ENCODE measurements at places on chromosomes 5 and 9. TPM values are rescaled to one million over a fixed set of nuclear protein-coding genes. Genes with fewer than 3 reads are reported as not detected.

Gene ACOT12
- not detected for total RNA-seq

Gene CYSRT1
- 3.6 TPM for total RNA-seq

DNA sequence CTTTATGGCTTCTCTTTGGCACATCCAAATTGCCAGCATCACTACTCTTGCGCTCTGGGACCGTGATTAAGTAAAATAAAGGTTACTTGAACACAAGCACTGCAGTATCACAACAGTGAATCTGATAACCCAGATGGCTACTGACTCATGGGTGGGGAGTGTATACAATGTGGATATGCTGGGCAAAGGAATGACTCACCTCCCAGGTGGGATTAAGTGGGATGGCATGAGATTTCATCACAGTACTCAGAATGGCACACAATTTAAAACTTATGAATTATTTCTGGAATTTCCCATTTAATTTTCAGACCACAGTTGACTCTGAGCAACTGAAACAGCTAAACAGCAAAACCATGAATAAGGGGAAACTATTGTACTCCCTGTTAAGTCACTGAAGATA is 4.3 kb downstream of the GFM2 start:
- H3K27ac ChIP-seq: peak overlapping the region; percentile 68
- no peak overlapping the region for H3K4me3 ChIP-seq
- H3K36me3 ChIP-seq: peaks cover 42% of the 10 kb centered on the region
- peaks cover 37% of the 10 kb centered on the region for H3K4me1 ChIP-seq

GRCh38 chr9:108290839-108291585 is 564.8 kb downstream of the ACTL7B start:
- no peak overlapping the region for H3K4me3 ChIP-seq
- no peak overlapping the region for H3K27ac ChIP-seq
- DNase-seq: no peak
- no peaks in the 10 kb centered on the region for H3K4me1 ChIP-seq
- no peaks in the 10 kb centered on the region for H3K27me3 ChIP-seq

DNA sequence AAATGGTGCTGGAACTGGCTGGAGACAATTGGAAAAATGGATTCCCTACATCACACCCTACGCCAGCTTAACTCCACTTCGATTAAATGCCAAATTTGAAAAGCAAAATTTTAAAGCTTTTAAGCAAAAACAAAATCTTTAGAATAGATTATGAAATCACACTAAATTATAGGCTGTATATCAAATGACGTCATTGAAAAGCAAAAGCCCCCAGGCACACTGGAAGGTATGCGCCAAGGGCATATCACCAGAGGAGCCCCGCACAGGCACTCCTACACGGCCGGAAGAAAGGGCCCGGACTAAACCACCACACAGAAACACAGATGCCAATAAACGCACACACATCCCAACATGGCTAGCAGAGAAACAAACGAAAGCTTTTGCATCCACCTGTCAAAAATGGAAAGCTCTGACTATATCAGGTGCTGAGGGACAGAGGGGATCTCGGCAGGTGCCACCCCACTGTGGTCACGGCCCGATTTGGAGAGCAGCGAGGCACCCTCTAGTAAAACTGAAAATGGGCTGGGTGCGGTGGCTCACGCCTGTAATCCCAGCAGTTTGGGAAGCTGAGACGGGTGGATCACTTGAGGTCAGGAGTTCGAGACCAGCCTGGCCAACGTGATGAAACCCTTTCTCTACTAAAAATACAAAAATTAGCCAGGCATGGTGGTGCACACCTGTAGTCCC is 17.0 kb upstream of the MXD3 start:
- no peaks in the 10 kb centered on the region for H3K27me3 ChIP-seq
- peak overlapping the region; percentile 87 for H3K27ac ChIP-seq
- peaks cover 81% of the 10 kb centered on the region for H3K36me3 ChIP-seq
- H3K4me1 ChIP-seq: peaks cover 45% of the 10 kb centered on the region

DNA sequence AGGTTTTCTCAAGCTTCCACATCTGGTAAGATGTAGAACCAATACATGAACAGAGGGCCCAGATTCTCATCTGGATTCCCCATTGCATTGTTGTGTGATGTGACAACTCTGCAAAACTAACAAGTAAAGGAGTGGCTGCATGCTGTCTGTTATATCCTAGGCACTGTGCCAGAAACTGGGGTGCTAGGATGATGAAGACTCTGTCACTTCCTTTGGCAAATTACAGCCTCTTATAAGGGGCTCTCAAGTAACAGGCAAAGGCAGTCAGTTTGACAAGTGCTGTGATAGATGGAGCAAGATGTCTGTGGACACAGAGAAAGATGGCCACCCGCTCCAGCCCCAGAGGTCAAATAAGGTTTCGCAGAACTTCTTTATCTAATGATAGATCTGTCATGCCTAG is 115.7 kb downstream of the PAPPA start:
- no peak overlapping the region for H3K27ac ChIP-seq
- H3K4me1 ChIP-seq: no peaks in the 10 kb centered on the region
